ENCODE measurements at places on chromosomes 4 and X.

DNA sequence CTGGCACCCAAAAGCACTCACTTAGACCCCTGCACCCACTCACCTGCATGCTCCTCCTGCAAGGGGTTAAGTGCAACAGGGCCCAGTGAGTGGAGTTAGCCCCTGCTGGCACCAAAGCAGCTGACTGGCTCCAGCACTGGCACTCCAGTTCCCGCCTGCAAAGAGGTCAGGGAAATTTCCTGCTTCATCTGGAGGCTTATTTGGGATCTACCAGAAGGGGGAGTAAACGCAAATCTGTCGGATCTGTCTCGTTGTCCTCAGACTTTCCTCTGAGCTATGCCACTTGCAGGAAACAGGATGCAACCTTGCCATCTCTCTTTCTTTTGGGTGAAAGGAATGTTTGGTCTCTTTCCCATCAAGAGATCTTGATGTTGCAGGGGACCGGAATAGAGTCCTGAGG is 435.6 kb downstream of the PCDH10 start:
- no peak for DNase-seq

GRCh38 chr4:1229117-1229849 is 19.6 kb downstream of the CTBP1 start:
- DNase-seq, result no peak

GRCh38 chrX:42678133-42678532 is 99.8 kb downstream of the PPP1R2C start:
- DNase-seq, result peak; percentile 35

DNA sequence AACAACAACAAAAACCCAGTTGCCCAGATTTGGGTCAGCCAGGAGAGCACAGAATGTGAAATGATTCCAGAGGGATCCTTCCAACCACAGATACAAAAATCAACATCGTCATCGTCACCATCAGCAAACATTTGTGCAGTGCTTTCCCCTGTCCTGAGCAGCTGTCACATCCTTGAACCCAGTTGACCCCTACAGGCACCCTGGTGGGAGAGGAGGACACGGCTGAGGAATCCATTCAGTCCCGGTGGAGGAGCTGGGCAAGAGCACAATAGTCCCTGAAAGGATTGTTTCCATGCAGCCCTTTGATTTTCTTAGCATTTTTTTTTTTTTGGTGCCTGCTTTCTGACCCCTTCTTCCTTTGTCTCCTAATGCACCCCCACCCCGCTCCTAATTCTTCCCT is 37.1 kb upstream of the STX18 start:
- no peak for DNase-seq

DNA sequence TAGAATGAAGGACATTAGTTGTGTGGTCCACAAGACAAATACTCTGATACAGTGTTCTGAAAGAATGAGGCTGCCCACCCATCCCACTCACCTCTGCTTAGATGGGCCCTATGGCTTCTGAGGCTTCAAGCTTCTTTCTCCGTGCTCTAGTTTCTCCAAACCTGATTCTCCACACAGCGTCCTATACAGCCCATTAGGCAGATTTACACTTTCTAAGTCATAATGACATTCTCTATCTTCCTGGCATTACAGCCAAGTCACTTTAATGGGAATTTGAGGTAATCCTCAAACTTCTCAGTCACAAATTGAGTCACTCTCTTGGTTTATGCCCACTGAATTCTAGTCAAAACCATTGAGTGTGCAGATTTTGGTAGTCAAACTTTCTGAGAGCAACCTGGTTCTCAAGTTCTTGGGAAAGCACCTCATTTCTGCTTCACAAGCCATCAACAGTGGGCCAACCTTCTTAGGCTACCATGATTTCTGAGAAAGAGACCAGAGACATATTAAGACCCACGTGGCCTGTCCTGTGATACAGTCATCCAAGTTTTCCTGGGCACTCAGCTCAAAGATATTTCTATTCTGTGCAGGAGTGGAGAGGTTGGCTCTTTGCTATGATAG is 6.2 kb upstream of the SETD7 start:
- no peak for DNase-seq

DNA sequence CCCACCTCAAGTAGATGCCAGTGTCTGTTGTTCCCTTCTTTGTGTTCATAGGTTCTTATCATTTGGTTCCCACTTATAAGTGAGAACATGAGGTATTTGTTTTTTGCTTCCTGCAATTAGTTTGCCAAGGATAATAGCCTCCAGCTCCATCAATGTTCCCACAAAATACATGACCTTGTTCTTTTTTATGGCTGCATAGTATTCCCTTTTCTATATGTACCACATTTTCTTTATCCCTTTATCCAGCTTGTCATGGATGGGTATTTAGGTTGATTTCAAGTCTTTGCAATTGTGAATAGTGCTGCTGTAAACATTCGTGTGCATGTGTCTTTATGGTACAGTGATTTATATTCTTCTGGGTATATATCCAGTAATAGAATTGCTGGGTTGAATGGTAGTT is 138.4 kb downstream of the GLRA3 start:
- no peak for DNase-seq

GRCh38 chr4:179662522-179662921 is 2220.3 kb upstream of the AGA start:
- DNase-seq, result no peak

DNA sequence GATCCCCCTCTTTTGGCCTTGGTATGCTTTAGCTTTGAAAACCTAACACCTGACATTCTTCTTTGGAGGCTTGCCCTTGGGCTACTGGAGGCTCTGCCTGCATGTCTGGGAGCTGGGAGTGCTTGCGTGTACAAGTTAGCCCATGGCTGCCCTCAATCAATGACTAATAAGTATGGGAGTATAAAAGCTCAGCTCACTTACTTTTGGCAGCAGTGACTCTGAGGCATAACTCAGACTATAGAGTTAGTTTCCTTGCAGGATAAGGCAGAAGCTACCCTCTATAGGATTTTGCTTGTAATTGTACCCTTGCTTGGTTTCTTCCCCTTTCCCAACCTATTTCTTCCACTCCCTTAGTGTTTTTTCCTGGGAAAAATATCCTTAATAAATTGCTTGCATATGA is 247.9 kb downstream of the PPP1R2C start:
- peak; percentile 30 for DNase-seq

GRCh38 chr4:186016796-186017195 is 52.2 kb upstream of the TLR3 start:
- no peak for DNase-seq

- no peak for DNase-seq
Observed at GRCh38 chr4:169870507-169870906, 112.8 kb upstream of the HPF1 start.

GRCh38 chrX:47530049-47530448 is 31.0 kb upstream of the ARAF start:
- DNase-seq, result no peak

DNA sequence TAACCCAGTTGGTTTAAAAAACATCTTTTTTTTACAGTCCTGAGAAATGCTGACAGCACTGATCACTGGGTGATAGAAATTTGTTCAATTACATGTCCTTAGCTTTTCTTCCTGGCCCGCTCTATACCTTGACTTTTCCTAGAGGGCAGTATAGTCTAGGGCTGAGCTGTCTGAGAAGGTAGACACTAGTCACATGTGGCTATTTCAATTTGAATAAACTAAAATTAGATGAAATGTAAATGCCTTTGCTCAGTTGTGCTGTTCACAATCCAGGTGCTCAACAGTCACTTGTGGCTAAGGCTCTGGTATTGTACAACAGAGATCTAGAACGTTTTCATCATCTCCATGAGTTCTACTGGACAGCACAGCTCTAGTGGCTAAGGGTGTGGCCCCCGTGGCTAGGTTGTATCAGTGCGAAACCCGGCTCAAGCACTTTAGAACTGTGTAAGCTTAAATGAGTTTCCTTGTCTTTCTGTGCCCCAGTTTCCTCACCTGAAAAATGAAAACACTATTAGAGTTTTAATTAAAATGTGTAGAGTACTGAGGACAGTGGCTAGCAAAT is 111.6 kb upstream of the WDR17 start:
- DNase-seq, result no peak

- no peak for DNase-seq
Observed at GRCh38 chr4:145763399-145763798, 83.5 kb downstream of the C4orf51 start.

DNA sequence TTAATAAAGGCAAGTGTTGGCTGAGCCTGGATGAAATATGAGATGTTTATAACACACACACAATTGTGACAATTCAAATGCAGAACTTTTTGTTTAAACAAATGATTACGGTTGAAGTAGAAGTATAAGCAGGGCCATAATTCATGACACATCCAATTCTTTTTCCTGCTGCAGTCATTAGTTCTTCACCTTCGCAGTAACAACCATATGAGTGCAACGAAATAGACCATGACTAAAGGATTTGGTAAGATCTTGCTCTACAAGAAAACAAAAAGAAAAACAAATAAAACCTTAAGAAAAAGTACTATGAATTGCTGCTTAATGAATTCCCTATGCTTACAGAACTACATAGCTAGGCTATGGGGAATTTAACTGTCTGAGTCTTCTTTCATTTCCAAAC is 13.9 kb upstream of the BMPR1B start:
- no peak for DNase-seq

DNA sequence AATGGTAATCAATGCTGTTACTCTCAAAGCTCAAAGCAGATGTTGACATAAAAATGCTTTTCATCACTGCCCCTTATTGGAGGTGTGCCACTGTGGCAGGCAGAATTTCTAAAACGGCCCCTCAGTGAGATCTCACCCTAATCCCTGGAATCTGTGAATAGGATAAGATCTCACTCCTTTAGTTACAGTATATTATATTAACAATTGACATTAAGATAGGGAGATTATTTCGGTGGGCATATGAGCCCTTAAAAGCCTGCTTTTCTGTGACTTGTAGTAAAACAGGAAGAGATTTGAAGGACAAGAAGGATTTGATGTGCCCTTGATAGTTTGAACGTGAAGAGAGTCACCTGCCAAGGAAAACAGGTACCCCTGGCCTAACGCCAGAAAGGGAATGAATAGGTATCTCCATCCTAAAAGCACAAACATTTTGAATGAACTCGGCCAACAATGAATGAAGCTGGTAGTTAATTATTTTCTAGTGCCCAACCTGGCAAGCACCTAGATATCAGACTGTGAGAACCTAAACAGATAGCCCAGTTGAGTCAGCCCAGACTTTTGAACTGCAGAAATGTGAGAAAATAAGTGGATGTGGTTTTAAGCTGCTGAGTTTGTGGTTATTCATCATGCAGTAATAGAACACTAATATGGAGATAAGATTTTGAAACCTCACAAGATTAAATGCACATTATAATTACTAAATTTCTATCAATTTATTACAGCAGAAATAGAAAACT is 881.6 kb downstream of the PCDH18 start:
- no peak for DNase-seq

DNA sequence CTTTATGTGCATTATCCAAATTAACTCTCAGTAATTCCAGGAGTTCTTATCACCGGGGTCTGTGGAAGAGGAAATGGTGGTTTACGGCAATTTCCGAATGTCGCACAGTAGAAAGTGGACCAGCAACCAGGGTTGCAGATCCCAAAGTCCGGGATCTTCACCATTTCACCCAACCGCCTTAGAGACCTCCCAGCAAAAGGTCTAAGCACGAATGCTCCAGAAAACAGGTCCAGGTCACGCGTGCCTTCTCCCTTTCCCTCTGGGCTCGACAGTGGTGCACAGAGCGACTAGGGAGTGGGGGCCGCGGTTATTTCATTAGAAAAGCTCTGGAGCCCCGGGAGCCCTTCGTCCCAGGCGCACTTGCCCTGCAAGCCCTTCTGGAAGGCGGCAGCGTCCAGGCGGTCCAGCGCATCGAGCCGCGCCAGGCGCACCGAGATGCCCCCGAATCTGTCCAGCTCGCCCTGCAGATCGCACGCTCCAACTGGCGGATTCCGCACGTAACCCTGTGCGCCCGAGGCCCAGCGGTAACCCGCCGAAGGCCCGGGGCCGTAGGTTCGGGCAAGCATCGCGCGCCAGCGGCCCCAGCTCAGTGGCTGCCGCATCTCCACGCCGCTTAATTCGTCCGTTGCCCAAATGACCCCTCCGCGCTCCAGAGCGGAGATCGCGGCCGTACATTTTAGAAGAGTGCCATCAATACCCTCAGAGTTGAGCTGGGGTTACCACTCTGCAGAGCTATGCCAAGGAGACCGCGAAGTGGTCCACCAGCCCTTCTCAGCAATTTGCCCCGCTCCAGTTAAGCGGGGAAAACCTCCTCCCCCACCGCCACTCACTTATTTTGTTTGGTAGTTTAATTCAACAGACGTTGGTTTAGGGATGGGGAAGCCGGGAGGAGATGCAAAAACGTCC is at the start of gene NUDT6:
NUDT6 (minus strand) TSS at position 627 of the 906 bp plus-strand sequence; CDS start at position 602, 25 bp downstream.
- peak; percentile 19 for DNase-seq

DNA sequence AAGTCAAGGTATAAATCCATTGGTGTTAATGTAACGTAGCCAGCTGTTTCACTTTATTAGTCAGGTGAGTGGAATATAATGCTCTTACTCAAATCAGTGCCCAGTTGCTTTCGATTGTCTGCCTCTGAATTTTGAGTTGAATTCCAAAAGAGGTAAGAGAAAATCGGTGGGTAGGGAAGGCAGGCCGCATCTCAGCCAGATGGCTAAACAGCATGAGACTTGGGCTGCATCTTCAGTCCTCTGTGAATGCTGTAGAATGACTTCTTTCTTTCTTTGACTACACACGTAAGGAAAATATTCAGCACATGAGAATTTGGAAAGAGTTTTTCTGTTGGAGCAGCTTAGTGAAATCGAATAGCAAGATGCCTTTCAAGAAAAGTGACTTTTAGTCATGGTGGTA is 49.5 kb downstream of the TSPAN7 start:
- DNase-seq, result peak; percentile 7

GRCh38 chr4:2284161-2284933 is 22.4 kb upstream of the MXD4 start:
- no peak for DNase-seq

- no peak for DNase-seq
Observed at GRCh38 chrX:72348247-72348979, 42.7 kb upstream of the CITED1 start.

GRCh38 chr4:105060628-105061027 is 86.0 kb upstream of the TET2 start:
- DNase-seq, result no peak

GRCh38 chr4:102616636-102617035 is 115.5 kb downstream of the NFKB1 start:
- no peak for DNase-seq

DNA sequence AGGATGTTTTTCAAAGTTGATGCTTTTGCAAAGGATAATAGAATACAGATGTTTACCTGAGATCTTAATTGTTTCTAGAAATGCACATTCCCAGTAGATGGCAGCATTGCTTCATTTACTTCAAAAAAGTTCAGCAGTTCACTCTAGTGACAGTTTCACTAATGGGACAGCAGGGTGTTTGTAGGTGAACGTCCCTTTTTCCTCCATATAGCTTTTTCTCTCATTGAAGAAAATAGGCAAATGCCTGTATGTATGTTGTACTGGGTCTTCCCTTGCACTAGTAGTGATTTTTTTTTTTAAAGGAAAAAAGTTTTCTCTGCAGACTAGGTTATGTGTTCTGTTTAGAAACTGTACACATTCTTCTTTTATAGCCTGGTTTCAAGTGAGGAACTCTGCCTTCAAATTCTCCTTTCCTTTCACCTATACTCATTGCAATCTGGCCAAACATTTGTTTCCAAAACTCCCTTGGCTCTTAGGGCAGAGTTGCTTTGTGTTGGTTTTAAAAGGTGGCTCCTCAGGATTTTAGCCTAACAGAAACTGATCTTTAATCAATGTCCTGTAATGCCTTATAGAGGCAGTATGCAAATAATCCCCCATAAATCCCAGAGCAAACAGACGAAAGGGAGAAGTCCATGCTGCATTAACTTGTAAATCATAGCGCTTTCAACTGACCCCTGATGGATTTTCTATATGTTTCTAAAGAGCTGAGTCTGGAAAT is 86.3 kb downstream of the EGF start:
- peak; percentile 49 for DNase-seq

GRCh38 chr4:184384810-184385557 is 89.4 kb downstream of the IRF2 start:
- no peak for DNase-seq

All from NCI-H524 (cell line).